ENCODE measurements at places on chromosomes 13 and 19.
A peak's percentile ranks its signal among the peaks of the same experiment; 100 is the strongest.

- DNase-seq = no peak
Measured at GRCh38 chr13:40987606-40988280, 31.4 kb downstream of the ELF1 start.

DNA sequence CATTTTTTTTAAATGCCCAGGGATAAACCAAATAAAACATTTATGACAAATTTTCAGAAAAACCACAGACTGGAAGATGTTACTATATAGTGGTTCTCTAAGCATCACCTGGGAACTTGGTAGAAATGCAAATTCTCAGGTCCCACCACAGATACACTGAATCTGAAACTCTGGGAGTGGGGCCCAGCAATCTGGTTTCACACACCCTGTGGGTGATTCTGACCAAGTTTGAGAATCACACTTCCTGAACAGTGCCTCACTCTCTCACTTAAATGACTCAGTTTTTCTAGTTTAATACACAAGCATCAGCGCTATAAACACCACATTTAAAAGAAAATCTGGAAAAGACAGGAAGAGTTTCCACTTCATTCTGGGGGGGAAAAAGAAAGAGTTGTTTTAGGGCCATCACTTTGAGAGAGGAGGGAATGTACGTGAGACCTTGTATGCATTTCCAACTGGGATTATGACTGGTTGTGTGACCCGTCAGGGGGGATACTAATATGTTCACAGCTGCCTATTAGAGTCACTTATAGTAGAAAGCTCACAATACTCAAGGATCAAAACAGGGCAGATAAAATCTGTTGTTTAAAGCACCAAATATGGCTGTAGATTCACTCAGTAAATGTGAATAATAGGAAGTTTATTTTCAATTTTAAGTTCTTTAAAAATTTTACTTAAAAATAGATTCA is 567.7 kb downstream of the GPC6 start:
- DNase-seq = no peak

DNA sequence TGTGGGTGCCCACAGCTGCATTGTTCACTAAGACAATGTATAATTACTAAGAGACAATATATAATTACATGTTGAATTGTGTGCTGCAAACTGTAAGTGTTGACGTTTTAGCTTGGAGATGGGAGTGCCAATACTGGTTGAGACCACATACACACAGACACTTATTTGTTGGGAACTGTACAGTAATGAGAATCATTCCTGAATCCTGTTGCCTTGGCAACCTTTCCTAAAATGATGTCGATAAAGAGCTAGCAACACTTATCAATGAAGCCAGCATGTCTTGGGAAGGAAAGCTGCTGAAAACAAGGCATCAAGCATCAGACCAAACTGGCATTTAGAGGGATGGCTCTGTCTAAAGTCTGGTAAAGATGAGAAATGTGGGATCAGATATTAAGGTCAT is 51.3 kb downstream of the PCDH8 start:
- no peak for DNase-seq

- DNase-seq = no peak
Measured at GRCh38 chr13:25001476-25002206, 94.3 kb upstream of the PABPC3 start.

GRCh38 chr13:37198629-37199028 is 93.2 kb upstream of the CSNK1A1L start:
- DNase-seq = no peak

DNA sequence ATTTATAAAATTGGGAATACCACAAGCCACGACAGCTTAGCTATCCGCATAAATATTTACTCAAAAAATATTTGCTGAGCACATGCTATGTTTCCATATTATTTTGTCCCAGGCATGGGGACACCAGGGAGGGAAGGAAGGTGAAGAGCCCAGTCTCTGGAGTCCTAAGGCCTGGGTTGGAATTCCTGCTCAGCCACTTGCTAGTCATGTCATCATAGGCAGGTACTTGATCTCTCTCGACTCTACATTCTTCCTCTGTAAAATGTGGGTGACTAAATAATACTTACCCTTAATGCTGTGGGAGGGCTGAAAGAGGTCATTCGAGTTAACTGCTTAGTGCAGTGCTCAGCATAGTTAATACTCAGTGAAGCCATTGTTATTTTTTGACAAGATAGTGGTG is 4.3 kb upstream of the RNASEH2B start:
- no peak for DNase-seq

DNA sequence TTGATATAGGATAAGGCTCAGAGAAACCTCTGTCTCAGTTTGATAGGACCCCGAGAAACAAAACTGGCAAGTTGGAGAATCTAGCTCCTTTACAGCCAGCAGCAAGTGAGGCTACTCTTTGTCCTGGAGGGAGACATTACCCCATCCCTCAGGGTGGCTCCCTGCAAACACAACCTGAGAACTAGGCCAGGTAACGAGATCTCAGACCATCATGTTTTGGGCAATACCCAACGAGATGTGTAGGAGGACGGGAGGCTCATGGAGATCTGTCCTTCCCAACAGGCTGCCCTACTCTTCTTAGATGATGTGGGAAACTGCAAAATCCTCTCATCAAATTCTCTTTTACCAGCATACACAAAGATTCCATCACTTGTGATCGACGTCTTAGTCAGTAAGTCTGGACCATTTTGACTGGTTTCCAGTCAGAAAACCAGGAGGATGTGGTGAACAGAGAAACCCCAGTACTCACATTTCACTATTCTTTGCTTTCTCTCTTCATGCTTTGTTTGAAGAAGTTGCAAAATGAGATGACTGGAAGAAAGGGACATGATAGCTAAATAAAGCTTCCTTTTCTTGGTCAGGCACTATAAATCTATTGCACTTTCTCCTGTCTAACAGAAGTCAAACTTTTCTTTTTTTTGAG is 6.0 kb upstream of the CTU1 start:
- DNase-seq = no peak

DNA sequence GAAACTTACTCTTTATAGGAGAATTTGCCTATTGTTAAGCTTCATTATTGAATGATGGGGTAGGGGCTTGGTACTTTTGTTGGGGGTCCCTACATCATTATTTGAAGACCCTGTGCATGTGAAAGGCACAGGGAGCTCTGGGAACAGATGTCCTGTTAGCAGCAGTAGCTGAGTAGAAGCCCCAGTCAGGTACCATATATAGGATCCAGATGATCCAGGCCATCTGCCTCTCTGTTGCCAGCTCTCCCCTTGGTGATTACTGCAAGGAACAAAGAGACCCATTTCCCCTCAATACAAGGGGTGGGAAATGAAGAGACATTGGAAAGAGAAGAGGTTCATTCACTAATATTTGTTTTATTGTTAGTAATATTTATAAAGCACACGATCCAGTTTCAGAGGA is 4.4 kb upstream of the MTMR6 start:
- DNase-seq = no peak

- DNase-seq = no peak
Measured at GRCh38 chr19:1080360-1081161, 13.6 kb downstream of the ARHGAP45 start.

GRCh38 chr19:2805991-2806649 is 13.5 kb upstream of the ZNF554 start:
- no peak for DNase-seq

DNA sequence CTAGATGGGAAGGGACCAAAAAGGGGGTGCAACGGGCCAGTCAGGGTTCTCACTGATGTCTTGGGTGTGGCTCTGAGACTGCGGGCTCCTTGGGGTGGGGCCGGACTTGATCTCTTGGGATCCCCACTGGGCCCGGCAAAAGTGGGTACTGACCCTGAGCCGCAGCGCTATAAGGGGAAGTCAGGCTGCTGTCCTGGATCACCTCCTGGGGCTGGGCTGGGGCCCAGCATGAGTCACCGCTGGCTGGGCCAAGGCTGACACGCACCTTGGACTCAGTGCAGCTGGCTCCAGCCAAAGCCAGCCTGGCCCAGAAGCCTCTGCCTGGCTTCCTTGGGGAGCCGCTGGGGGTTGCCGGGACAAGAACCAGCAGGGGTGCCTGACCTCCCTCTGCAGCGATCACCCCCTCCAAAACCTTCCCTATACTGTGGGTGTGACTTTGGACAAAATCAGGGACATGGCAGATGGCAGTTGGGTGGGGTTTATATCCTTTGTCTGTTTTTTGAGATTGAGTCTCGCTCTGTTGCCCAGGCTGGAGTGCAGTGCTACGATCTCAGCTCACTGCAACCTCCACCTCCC is 617 bp upstream of the IQCN start:
- DNase-seq = no peak

DNA sequence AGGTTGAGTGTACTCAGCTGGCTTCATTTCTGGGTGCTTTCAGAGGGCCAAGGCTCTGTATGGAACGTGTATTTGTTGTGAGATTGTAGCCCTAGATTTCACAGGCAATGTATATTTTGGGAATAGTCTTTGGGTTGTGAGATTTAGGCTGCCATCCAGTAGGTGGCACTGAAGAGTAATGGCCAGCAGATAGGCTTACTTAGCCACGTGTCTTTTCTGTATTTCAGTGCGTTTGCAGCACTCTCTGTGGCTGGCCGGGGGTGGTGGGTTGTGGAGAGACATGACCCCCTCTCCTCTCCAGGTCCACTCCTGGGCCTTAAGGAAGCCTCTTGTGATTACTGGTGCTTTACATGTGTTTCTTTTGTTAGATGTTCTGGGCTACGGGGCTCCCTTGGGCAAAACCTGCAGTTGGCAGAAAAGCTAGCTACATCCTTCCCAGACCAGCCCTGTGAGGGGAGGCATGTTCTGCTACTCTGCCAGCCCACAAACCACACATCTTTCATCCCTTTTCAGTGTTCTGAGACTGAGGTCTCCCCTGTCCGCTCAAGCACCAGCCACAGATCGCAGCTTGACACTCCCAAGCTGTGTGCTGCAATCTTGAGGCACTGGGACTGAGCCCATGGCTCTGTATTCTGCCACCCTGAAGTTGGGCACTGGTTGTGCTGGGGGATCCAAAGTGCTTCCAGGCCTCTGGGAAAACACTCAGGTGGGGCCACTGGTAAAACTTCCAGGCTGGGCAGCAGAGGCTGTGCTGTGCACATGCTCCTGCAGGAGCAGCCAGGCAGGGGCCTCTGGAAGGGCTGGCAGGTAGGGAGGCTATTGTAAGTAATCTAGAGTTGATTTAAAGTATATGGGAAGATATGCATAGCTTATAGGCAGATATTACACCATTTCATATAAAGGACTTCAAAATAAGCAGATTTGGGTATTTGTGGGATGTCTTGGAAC is 1096.8 kb upstream of the PCDH20 start:
- peak; percentile 49 for DNase-seq

GRCh38 chr13:106681536-106681935 is 113.6 kb upstream of the ARGLU1 start:
- no peak for DNase-seq

DNA sequence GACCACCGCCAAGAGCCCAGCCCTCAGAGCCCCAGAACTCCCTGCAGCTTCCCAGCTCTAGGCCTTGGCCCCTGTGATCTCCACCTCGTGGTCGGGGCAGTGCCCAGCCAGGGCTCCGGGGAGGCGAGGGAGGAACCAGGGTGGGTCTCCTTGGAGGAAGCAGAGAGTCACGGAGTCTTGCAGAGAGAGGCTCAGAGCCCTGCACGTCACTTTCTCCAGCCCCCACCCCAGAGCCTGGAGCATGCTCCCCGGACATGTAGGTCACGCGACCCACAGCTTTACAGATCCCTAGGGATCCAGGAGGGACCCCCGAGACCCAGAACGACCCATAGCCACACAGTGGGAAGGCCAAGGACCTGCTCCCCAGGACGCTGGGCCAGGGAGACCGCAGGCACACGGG is 11.9 kb downstream of the GADD45B start:
- DNase-seq = no peak

DNA sequence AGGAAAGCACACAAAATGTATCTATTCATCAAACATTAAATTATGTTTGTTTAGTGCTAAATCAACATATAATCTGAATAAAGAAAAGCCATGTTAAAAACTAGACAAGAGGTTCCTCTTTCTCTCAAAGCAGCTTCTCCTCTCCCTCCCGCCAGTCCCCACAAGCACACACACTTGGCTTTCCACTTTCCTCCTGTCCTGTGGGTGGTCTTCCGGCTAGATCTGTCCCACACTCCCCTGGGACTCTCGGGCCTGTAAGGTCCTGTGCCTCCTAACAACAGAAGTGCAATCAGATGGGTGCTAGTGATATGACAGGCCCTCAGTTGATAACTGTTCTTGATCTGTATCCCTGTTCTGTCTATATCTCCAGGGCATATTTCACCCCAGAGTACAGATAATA is 45.6 kb upstream of the RAP2A start:
- no peak for DNase-seq

DNA sequence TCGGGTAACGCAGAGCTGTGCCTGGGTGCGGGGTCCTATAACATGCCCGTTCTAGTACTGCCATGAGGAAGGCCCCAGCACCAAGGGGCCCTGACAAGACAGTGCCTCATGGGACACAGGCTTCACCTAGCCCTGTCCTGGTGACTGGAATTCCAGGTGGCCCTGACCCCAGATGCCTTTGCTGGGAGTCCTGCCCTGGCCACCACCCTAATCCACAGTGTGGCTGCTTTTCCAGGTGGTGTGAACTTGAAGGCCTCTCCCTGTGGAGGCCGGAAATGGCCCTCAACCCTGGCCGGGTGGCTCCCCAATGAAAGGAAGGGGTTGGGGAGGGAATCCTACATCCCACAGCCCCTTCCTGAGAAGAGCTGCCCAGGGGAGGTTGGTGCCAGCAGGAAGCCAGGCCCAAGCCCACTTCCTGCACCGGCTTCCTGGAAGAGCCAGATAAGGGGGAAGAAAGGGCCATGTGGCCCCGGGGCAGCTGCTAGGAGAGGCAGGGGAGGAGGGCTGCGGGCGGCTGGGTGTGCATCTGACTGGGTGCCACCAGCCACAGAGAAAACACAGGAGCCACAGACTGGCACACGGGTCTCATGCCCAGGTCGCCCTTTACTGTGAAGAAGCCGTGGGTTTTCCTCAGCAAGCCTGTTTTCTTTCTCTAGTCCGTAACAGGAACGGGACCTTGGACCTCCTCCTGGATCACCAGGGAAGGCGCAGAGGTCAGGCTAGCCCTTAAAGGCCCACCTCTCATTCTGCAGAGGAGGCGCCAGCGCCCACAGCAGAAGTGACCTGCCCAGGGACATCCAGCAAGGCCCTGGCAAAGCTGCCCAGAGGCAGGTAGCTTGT is 4.7 kb downstream of the LSM4 start:
- no peak for DNase-seq

- peak; percentile 69 for DNase-seq
Measured at GRCh38 chr19:1945899-1946298, 4.9 kb downstream of the CSNK1G2 start.

DNA sequence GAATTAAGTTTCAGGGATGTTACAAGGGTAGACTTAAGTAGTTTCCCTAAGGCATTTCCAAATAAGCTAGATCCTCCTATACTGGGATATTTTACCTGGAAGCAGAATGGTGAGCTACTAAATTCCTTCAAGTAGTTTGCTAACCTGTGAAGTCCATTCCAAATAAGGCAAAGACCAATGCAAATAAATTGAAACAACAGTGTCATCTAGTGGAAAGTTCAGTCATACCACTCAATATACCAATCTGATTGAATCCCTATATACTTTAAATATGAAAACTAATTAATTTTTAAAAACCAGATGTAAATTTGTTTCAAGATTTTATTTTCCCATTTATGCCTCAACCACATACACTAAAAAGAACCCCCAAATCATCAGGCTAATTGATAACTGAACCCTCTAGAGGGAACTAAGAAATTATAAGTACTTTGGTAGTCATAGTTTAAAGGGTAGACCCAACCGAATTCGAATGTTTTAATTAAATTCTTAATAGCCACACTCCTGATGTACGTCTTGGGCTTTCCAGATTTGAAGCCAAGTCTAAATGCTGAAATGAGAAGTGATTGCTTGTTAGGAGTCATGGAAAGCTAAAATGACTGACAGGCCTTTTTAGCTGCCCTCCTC is 223.7 kb downstream of the TBC1D4 start:
- DNase-seq = no peak

Measured in nephron progenitor cell (in vitro differentiated cells).